ENCODE measurements at places on chromosomes 2 and 18.

- no peak for DNase-seq
Measured at GRCh38 chr2:100451734-100452133, 18.5 kb upstream of the NMS start.

DNA sequence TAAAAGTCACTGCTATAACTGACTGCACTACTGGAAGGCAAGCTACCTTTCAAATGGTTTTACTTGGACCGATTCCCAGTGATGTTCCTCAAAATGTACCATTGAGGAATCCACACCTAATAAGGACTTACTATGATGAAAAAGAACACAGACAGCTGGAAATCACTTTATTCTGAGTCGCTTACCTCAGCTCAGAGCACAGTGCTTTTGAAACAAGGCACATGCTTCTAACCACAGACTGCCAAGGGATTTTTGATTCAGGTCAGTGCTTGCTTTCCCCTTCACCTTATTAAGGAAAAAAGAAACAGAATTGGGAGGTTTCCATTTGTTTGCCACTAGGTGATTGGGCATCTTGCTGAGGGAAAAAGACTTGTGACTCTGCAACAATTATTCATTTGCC is 707.5 kb upstream of the FSHR start:
- DNase-seq, result no peak

DNA sequence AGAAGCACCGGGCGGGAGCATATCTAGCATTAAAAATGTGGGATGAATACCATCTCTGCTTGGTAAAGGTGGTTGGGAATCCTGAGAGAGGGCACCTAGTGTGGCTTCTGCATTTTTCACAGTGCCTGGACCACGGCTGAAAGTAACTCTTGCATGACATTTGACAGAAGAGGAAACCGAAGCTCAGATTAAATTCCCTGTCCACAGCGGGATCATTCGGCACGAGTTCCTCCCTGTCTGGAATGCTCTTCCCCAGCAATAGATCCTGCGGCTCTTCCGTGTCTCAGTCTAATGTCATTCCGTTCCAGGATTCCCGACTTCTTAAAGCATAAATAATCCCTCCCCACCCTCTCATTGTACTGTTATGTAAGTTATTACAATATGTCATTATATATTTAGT is 905 bp upstream of the RPS7 start:
- no peak for DNase-seq

GRCh38 chr2:118097657-118098056 is 9.4 kb downstream of the INSIG2 start:
- DNase-seq, result no peak

GRCh38 chr2:204657024-204657423 is 111.7 kb downstream of the PARD3B start:
- DNase-seq, result no peak

Data from NCI-H1417 treated with DMSO at 0.1 percent for 48 hours (cell line).